H4 (cell line): ENCODE measurements at places on chromosomes 4 and X. TPM values are rescaled to one million over a fixed set of nuclear protein-coding genes. Genes with fewer than 3 reads are reported as not detected.

SOWAHB gene
- 0.04 TPM in 1 of 2 replicates, not detected in the other for total RNA-seq

DDX53 gene
- total RNA-seq = not detected in 2 replicates

- peak; percentile 48 for DNase-seq
Observed at GRCh38 chr4:46878641-46879040, 30.4 kb downstream of the COX7B2 start.

DNA sequence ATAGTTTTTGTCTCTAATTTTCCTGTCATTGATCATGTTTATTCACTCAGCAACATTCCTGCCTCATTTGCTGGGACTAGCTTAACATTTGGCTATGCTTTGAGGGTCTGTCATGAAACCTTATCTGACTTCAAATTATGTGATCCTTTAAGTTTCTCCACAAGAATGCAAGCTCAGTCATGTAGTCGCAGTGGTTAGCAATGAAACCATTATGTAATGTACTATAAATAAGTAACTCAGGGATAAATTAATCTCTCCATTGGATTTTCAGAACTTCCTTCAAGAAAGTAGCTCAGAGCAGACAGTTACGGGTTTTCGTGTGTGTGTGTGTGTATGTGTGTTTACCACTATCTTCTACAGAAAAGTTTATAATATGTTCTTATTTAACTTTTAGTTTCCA lies 993.6 kb downstream of the ADGRL3 start:
- no peak for DNase-seq

LINC00632 gene
- 0.54 and 1.5 TPM in 2 replicates for total RNA-seq

DNA sequence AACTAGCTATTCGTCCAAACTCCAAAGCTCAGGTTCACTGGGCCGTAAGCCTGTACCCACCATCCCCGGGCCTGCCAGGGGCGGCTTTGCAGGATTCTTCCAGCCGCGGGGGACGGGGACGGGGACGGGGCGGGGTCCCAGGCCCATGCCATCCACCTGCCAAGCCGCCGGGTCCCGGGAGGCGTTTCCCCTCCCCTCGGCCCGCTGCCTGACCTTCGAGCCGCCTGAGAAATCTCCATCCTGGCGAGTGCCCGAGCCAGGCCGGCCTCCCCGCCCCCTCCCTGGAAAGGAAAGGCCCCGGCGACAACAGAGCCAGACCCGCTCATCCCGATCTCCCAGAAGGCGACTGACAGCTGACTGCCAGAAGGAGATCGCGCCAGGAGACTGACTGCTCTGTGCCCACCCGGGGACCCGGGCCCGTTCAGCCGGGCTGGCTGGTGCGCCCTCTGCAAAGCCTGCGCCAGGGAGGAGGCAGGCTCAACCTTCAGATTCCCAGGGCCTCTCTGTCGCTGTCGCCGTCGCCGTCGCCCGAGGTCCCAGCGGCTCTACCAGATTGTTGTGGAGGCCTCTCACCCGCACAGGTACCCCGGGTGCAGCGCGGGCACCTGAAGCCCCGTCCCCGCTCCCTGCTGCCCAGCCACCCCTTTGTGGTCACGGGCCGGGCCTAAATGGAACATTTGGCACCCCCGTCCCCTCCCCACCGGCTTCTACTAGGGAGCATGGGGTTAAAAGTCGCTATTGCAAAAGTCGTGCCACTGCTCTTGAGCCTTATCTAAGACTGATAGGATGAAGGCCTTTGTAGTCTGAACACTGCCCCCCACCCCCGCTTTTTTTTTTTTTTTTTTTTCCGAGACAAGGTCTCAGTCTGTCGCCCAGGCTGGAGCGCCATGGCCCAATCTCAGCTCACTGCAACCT lies at the start of gene RGN:
Gene RGN (plus strand): TSS at position 315 of the 915 bp plus-strand sequence. CDS start 2,702 bp downstream, outside the sequence.
- no peak for DNase-seq

DNA sequence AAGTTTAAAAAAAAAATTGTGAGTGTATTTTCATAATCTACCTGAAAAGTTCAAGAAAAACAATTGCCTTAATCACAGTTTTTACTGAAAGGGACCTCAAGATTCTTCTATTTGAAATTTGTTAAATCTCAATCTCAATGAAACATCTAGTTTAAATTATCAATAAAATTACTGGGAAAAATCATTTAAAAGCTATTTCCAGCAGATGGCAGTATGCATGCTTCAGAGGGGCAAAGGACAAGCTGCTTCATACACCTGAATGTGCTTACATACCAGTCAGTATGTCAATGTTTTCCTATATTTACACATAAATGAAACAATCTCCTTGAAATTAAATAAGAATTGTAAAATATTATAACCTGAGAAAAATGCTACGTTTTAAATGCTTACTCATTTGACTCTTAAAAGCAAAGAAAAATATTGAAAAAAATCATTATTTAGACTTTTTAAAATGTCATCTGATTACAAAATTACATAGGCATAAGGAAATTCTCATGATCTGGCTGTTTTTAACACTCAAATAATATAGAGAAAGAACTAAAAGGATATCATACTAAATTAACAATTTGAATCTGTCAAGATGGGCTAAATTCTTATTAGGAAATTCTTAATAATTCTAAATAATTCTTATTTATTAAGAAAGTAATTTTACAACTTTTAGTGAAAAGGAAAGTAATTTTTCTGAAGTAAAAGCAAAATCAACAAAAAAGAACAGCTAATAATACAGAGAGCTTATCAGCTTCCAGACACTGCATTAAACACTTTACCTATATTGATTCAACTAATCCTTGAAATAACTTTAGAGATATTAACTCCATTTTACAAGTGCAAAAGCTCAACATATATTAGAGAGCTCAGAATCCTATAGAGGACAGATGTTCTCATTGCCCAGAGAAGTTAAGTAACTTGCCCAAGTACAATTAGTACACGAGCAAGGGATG lies 242.1 kb downstream of the ADAMTS3 start:
- peak; percentile 49 for DNase-seq

HS3ST1 gene
- 0.35 and 0.45 TPM in 2 replicates for total RNA-seq

GRCh38 chr4:48575964-48576363 lies 85.9 kb downstream of the ZAR1 start:
- no peak for DNase-seq

ELF4 gene
- 11.4 and 11.9 TPM in 2 replicates for total RNA-seq

- no peak for DNase-seq
Observed at GRCh38 chr4:106320235-106320634, 3.9 kb downstream of the AIMP1 start.

GRCh38 chr4:39950861-39951481 lies 26.7 kb downstream of the PDS5A start:
- DNase-seq = no peak

DNA sequence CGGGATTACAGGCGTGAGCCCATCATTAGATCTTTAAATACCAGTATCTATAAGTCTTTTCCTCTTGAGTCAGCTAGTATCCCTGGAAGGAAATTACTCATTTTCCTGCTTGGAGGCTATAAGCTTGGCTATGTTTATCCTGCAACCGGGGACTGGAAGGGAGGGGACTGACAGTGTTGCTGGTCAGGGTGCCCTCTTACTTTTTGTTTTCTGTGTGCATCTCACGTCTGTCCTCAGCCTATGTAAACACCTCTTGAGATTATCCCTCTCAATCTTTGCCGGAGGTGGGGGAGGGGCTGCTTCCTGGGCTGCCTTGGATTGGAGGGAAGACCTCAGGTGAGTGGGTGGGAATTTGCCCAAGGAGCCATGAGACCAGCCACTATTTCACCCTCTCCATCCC lies 37.0 kb downstream of the HTT start:
- DNase-seq = no peak

MPC1L gene
- total RNA-seq = not detected in 2 replicates

GRCh38 chrX:30680618-30681017 lies 27.4 kb downstream of the GK start:
- DNase-seq = no peak

GRCh38 chr4:58261526-58261925 lies 1151.3 kb upstream of the IGFBP7 start:
- no peak for DNase-seq

DNA sequence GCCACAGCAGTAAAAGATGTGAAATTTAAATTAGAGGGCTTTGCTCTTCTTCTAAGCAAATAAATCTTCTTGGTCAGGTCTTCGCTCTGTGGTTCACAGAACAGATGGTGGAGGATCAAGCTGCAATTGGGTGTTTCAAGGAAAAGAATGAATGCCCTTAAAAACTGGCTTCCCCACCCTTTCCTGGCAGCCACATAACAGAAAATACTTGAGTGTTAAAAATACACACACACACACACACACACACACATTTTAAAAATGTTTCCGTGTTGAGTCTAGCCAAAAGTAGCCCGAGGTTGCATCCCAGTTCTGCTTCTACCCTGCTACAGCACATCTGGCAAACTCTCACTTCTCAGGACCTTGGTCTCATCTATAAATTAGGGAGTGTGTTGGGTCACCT lies 56.7 kb upstream of the FGFBP2 start:
- no peak for DNase-seq

DNA sequence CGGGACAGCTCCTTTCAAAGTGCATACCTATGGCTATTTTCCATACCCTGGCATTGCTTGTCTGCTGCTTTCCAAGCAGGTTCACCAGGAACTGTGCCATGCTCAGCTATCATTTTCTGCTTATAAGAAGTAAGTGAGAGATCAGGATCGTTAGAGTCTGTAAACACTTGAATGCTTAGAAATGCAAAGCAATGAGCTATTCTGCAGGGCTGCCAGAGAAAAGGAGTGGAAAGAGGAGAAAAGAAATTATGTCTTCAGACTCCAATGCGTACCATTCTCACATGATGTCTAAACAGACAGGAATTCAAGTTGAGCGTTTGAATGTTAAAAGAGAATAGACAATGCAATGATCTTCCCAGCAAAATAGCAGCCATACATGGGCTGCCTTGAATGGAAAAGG lies 245.5 kb upstream of the SLC7A11 start:
- DNase-seq = no peak

GRCh38 chrX:142804085-142804484 lies 221.6 kb upstream of the SPANXN4 start:
- DNase-seq = peak; percentile 14

- no peak for DNase-seq
Observed at GRCh38 chr4:14335872-14336271, 666.4 kb upstream of the CPEB2 start.

DNA sequence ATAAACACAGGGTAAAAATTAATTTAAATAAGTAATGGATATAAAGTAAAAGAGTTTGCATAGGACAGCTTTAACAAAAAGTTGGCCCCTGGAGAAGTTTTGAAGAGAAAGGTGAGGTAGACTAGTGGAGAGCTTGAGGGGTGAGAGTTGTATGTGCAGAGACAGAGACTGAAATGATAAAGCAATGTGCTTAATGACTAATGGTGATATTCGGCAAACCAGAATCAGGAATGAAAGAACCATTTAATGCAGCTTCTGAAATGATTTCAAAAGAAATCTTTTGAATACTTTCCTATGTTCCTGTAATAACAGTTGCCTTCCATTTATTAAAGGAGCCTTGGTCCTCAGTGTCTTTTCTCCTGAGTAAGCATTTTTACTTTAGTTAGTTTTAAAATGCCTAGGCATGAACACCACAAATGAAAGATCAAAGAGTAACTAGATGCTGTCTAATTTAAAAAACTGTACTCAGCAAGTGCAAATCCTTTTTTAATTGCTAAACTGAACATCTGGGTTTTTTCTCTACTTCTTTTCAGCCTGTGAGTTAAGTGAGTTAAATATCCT lies 28.5 kb downstream of the CAMK2D start:
- DNase-seq = no peak

TCEAL2 gene
- total RNA-seq = 2.6 and 3.8 TPM in 2 replicates

- DNase-seq = no peak
Observed at GRCh38 chr4:97548186-97548585, 595.1 kb downstream of the STPG2 start.

DNA sequence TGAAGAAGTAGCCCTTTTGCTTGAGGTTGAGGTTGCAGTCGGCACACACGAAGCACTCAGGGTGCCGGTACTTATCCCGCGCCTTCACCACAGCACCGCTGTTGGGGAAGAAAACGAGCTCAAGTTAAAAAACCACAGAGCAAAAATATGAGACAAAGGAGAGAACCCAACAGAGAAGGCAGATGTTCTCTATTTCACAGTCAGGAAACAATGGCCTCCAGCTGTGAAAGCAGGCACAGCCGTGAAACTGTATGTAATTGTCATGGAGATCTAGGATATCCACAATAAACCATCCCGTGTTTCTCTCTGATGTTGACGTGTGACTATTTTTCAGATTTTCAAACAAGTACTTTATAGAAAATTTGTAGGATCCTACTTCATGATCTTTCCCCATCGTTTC lies 30.9 kb upstream of the CCDC110 start:
- DNase-seq = no peak

LEF1 gene
- 33.0 and 37.2 TPM in 2 replicates for total RNA-seq

HAND2 gene
- total RNA-seq = 0.06 and 1.2 TPM in 2 replicates

DNA sequence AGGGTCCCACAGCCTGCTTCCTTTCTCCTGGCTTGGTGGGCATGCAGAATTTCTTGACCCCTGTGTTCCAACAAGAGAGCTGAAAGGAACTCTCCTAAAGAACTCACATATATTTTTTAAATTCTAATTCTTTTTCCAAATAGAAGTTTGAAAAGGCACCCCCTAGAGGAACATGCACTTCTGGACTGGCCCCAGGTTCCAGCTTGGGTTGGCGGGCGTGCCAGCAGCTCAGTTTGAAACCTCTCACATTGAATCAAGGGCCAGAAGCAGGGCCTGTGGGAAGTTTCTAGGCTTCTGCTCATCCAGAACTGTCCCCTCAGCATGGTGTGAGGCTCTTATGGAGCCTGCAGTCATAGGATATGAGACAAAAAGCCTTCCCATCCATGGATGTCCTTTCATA lies 132.6 kb downstream of the ATG4A start:
- no peak for DNase-seq

DNA sequence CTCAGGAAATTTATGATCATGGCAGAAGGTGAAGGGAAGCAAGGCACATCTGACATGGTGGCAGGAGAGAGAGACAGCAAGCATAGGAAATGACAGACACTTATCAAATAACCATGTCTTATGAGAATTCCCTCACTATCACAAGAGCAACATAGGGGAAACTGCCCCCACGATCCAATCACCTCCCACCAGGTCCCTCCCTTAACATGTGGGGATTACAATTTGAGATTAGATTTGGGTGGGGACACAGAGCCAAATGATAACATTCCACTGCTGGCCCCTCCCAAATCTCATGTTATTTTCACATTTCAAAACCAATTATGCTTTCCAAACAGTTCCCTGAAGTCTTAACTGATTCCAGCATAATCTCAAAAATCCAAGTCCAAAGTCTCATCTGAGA lies 8.2 kb upstream of the TMA16 start:
- no peak for DNase-seq

DNA sequence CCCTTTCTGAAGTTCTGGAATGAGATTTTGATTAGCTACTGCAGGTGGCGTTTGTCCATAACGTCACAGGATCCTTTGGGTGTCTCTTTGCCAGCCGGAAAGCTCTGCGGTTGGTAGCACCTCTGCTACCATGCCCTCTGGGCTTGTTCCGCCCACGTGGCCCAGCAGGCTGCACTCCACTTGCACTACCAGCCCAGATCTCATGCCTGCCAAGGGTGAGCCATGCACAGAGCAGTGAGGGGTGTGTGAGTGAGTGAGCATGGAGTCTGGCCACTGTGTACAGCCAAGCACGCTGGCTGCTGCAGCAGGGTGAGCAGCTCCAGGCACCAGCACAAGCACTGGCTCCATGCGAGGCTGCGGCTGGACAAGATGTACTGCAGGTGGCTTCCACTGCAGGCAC lies 6.6 kb upstream of the HNRNPD start:
- DNase-seq = no peak

GRCh38 chrX:134760650-134761049 lies 102.4 kb upstream of the PLAC1 start:
- DNase-seq = no peak

EFHC2 gene
- not detected in 2 replicates for total RNA-seq

- no peak for DNase-seq
Observed at GRCh38 chr4:21722157-21722839, 226.3 kb downstream of the KCNIP4 start.

- no peak for DNase-seq
Observed at GRCh38 chrX:39477031-39477761, 620.6 kb downstream of the BCOR start.
